ENCODE measurements at places on chromosomes 11 and 22. TPM values are rescaled to one million over a fixed set of nuclear protein-coding genes. Genes with fewer than 3 reads are reported as not detected.

Gene SLC25A18
- total RNA-seq, result 0.60 TPM

Gene C22orf15
- 0.07 TPM for total RNA-seq

Gene C11orf91
- not detected for total RNA-seq

Gene FGF19
- not detected for total RNA-seq

Gene CKAP5
- total RNA-seq, result 58.1 TPM

Gene OR5L2
- not detected for total RNA-seq

Gene OR4D11
- not detected for total RNA-seq

Gene CREB3L1
- 4.3 TPM for total RNA-seq

Gene ASCC2
- total RNA-seq, result 23.0 TPM

Gene PNPLA5
- total RNA-seq, result not detected

Gene CTTN
- 245 TPM for total RNA-seq

Gene OR5D13
- not detected for total RNA-seq

Gene GSTT2B
- 25.9 TPM for total RNA-seq

Gene SLC22A25
- not detected for total RNA-seq

Gene APOA4
- 0.86 TPM for total RNA-seq

Gene TBX10
- not detected for total RNA-seq

Gene ZDHHC8
- 30.3 TPM for total RNA-seq

Gene CELSR1
- total RNA-seq, result 37.4 TPM

Gene SHANK2
- 0.83 TPM for total RNA-seq

Gene GDPD4
- total RNA-seq, result not detected

Gene NEAT1
- 3.4 TPM for total RNA-seq

Gene NAALAD2
- 5.3 TPM for total RNA-seq

Gene MYOD1
- not detected for total RNA-seq

Gene MRPL17
- total RNA-seq, result 100 TPM

Gene SORL1
- total RNA-seq, result 18.2 TPM

Gene SCUBE1
- 1.8 TPM for total RNA-seq

Gene MLC1
- 0.27 TPM for total RNA-seq

Gene TRIM34
- total RNA-seq, result 2.4 TPM

Gene OR2AG2
- total RNA-seq, result not detected

Gene HOATZ
- total RNA-seq, result not detected

Gene HPX
- total RNA-seq, result not detected

Gene TRMT112
- 438 TPM for total RNA-seq

Gene H19
- 316 TPM for total RNA-seq

Gene FADS2
- total RNA-seq, result 103 TPM

Gene PDGFD
- total RNA-seq, result 97.0 TPM

Gene BACE1
- 25.3 TPM for total RNA-seq

Gene ZP1
- total RNA-seq, result not detected

Gene CABP4
- total RNA-seq, result not detected

Gene ANGPTL5
- total RNA-seq, result not detected

Gene RHOD
- total RNA-seq, result 71.7 TPM

Gene LRRC74B
- total RNA-seq, result 0.12 TPM

Gene MRGPRE
- total RNA-seq, result not detected

Gene OR6A2
- 0.11 TPM for total RNA-seq

Gene LYVE1
- not detected for total RNA-seq

Gene TST
- total RNA-seq, result 78.0 TPM

All from cardiac muscle cell (in vitro differentiated cells and primary cell).